ENCODE measurements at places on chromosomes 2 and 18.

DNA sequence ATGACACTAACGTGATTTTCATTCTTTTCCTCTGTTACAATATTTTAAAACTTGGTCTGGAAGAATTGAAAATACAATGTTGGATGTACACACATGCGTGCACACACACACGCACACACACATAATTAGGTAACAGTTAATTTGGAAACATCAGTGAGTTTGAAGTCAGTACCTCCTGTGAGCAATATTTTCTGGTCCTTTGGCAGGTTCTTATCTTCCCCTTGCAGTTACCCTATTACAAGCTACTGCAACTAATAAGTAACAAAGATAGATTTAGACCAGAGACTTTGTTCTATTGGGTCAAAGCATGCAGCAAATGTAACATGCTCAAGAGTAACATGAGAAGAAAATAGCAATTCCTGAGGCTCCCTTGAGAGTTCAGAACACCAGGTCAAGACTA, 73.3 kb downstream of the ZNF385B start:
- no peak for DNase-seq

DNA sequence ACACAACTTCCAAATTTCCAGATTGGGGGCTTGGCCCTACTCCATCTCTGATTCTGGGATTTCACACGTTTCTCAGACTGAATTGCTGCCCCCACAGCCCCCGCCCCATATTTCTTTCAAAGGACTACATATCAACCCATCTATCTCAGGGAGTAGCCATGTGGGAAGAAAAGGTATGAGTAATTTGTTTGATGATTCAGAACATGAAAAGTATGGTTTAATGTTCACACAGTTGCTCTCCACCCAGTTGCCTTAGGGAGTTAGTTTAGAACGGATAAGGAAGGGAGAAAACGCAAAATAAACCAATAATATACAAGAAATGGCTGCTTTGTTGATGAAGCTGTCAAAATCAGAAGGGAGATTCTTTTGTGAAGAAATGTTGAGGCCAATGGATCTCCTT, 145.1 kb downstream of the PIEZO2 start:
- no peak for DNase-seq

- DNase-seq: no peak
Observed at GRCh38 chr18:49061991-49062831, 111.4 kb upstream of the SMAD7 start.

GRCh38 chr2:36780231-36780839, 83.8 kb downstream of the VIT start:
- peak; percentile 71 for DNase-seq

DNA sequence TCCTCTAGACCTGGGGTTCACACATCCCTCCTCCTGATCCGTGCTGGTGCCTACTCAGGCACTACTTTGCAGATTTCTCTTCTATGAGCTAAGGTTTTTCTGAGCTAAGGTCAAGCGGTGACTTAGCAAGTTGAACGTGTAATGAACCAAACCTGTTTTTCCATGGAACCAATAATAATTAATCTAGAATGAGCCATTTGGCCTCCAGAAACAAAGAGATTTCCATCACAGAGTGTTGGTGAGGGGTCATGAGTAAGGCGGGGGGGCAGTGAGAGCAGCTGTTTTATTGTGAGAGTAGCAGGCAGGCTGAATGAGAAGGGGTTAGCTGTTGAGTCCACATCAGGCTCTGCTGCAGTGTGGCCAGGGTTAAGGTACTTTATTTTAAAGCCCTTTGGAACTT, 112.0 kb upstream of the FOSL2 start:
- DNase-seq: no peak

DNA sequence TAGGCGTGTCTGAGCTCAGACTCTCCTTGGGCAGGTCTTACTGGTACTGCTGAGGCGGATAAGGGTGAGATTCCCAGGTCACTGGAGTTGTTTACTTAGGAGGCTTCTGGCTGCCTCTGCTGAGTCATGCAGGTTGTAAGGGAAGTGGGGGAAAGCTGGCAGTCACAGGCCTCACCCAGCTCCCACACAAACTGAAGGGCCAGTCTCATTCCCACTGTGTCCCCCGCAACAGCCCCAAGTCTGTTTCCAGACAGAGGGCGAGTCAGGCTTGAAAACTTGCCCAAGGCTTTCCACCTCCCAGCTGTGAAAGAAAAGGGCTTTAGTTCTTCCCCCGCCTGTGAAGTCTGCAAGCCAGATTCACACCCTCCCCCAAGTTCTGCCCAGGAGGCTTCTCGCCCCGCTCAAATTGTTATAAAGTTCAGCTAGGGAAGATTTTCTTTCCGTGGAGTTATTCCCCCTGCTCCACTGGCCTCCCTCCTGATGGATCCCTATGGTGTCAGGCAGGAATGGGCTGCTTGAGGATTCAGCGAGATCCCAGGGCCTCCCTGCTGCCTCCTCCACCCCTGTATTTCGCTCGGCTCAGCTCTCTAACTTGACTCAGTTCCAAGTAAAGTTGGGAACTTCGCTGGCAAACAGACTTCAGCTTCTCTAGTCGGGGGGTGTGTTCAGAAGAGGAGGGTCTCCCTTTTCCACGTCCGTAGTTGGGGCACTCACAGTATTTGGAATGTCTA, 248.6 kb downstream of the NR4A2 start:
- DNase-seq: peak; percentile 3

DNA sequence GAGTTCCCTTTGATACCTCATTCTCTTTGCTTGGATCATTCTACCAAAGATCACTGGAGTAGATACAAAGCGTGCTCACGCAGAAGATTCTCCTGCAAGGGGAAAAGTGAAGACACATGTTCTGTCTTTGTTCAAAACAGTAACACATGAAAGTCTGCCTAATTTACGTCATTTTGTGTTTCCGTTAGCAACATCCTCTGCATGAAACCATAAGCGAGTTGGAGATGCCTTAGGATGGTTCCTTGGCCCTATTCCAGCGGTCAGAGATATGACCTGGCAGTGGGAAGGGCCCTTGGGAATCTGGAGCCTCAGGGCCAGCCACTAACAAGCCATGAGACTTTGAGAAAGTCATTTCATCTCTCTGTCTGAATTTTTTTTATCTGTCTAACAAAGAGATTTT, 180.9 kb upstream of the TWIST2 start:
- no peak for DNase-seq

DNA sequence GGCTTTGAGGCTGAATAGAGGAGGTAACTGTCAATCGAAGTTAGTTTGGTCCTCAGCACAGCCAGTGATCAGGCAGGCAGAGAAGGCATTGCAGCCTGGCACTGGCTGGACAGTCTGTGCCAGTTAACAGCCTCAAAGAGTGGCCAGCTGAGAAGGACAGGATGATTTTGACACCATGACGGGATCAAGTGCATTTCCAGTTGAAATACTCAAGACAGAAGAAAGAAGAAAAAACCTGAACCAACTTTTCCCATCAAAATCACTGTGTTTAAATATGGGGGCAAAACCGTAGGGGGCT, 96.7 kb upstream of the ZCCHC2 start:
- no peak for DNase-seq

- DNase-seq: no peak
Observed at GRCh38 chr2:133248264-133248663, 320.0 kb downstream of the NCKAP5 start.

GRCh38 chr2:15189216-15189615, 371.9 kb downstream of the NBAS start:
- peak; percentile 34 for DNase-seq

DNA sequence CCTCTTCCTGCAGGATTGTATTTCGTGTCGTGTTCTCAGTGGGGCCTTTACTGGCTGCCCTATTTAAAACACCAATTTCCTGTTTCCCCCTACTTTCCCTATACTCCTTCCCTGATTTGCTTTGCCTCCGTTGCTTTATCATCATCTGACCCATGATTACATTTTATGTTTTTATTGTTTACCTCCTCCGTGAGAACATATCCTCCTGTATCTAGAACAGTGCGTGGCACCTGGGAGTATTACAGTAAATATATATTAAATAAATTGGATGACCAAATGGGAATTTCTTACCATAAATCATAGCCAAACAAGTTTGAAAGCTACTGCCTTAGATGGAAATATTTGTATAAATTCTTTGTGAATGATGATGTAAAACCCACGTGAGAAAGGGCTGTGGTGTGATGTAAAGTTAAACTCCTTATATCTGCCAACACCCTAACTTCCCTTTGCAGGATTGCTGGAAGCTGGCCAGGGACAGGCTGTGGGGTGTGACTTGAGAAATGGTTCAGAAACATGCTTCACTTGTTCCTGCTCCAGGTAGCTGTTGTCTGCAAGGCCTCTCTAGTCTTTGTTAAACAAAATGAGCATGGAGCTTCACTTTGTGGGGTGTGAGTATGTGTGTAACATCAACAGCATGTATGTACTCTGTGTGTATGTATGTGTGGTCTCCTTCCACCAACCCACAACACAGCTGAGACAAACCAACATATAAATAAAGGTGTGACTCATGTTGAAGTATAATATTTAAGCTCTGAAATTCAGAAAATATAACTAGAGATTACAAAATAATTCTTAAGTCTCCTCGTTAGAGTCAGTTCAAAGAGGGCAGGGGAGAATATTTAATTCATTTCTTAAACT, 40.3 kb downstream of the LHCGR start:
- DNase-seq: no peak

GRCh38 chr18:34915046-34915445, 126.2 kb upstream of the MAPRE2 start:
- DNase-seq: no peak

DNA sequence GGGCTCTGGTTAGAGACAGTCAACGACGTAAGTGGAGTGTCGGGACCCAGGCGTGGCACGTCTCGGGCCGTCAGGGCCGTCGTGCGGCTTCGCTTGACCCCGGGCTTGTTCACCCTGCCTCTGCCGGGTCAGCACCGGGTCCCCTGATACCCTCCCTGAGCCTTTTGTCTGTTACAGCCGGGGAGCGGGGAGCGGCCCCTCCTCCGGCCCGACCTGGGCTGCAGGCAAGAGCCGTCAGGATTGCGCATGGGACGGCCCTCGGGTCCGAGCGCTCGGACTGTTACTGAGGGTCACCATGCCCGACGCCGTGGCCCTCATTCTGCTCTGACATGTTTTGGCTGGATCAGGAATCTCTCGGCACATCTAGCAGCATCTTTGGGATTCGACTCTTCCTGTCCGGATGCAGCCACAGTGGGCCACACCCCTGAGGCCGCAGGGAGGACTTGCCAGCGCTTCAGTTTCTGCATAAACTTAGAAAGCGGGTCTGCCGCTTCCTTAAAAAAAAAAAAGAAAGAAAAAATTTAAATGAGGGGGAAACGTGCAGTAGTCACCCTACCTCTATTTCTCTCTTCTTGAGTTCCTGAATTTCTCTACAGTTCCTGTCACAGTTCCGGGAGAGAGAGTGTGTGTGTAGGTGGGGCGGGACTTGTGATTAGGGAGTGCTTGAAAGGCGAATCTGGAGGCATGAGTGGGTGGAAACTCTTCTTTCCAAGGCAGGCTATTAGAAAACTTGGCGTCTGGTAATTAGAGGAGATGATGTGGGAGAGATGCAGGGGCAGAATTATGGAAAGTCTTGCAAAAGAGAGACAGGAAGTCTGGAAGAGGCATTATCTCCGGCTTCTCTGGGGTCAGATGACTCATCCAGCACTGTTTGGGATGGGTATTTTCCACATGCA, 909 bp downstream of the TMEM87B start:
- peak; percentile 90 for DNase-seq

- no peak for DNase-seq
Observed at GRCh38 chr2:233434666-233435330, 80.5 kb downstream of the DGKD start.

- no peak for DNase-seq
Observed at GRCh38 chr2:132392879-132393278, 23.7 kb upstream of the GPR39 start.

- no peak for DNase-seq
Observed at GRCh38 chr2:14148216-14148615, 484.3 kb upstream of the LRATD1 start.

DNA sequence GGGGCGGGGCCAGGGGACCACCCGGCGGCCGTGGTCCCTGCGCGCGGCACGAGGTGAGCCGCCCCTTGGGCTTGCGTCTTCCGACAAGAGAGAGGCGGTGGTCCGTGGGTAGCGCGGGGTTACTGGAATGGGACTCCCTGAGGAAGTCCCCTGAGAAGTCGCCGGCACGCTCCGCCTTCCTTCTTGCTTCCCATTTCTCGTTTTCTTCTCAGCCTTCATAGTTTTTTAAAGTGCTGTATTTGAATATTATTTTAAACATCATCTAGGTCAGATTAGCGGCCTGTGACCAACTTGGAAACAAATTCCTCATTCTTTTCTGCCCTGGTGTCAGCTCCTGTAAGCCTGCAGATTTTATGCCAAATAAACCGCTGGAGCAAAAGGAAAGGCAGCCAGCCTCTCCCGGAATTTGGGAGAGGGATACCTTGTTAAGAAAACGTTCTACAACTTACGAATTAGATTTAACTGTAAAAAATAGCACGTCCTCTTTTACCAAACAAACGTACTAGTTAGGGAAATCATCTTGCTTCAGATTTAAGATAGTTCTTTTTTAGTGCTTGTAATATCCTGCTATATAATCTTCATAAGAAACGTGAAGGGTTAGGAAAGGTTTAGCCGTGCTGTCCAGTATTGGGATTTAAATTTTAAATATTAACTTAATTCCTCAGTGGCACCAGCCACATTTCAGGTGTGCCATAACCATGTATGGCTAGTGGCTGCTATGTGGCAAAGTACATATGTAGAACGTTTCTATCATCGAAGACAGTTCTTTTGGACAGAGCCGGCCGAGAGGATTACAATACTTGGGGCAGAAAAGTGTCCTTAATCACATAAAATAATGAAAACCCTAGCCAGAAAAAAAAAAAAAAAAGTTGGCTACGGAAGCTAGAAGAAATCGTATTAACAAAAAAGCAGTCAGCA, 628 bp upstream of the PTPN2 start:
- DNase-seq: peak; percentile 58

DNA sequence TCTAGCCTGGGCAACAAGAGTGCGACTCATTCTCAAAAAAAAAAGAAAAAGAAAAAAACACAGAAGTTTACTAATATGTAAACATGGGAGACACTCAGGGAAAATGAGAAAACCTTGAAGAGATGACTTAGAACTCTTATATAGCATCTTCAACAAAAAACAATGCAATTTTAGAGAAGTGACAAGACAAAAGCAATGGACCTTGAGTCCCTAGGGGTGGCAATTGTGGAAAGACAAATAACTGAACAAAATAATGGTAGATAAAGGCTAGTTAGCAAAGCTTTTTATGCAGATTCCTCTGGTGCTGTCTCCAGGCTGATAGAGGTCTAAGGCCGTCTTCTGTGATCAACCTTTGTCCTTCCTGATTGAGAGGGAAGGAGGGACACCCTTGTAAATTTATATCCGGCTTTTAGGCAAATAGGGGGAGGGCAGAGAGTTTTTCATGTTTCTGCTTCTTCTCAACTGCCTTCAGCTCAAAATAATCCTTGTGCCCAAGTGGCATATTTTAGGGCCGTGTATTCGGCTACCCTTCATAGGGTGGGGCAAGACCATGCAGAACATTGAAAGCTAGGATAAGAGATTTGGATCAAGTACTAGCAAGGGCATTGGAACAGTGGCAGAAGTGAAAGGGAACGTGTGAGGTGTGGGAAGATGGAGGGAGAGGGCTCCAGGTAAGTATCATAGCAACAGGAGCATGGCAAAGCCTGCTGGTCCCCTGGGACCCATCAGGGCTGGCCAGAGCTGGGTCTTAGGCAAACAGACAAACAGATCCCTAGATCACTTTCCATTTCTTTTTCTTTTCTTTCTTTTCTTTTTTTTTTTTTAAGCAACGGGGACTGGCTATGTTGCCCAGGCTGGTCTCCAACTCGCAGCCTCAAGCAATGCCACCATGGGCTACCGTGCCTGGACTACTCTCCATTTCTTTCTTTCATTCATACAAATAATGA, 116.2 kb upstream of the STPG4 start:
- no peak for DNase-seq

GRCh38 chr18:58046093-58046793, 2.2 kb downstream of the NEDD4L start:
- DNase-seq: no peak

All from muscle of arm (tissue), 14 donors.